Kidney (tissue), 22 donors: ENCODE measurements at places on chromosomes 12 and 14. TPM values are rescaled to one million over a fixed set of nuclear protein-coding genes. Genes with fewer than 3 reads are reported as not detected.

The SYT10 gene
- 0.30 TPM for polyA plus RNA-seq

The IL26 gene
- polyA plus RNA-seq, result not detected

GRCh38 chr14:65131301-65131701, 29.0 kb upstream of the MAX start:
- DNase-seq, result no peak

GRCh38 chr14:90408713-90409112, 11.9 kb downstream of the CALM1 start:
- no peak for DNase-seq

GRCh38 chr14:22556990-22557623, 31.9 kb downstream of the DAD1 start:
- peak; percentile 89 for DNase-seq

- DNase-seq, result no peak
Observed at GRCh38 chr12:76784600-76785051, 20.7 kb downstream of the ZDHHC17 start.
